Brain microvascular endothelial cell (primary cell): ENCODE measurements at places on chromosomes 11 and 22.

- no peak for DNase-seq
Measured at GRCh38 chr11:132147464-132147863, 777.0 kb downstream of the NTM start.

DNA sequence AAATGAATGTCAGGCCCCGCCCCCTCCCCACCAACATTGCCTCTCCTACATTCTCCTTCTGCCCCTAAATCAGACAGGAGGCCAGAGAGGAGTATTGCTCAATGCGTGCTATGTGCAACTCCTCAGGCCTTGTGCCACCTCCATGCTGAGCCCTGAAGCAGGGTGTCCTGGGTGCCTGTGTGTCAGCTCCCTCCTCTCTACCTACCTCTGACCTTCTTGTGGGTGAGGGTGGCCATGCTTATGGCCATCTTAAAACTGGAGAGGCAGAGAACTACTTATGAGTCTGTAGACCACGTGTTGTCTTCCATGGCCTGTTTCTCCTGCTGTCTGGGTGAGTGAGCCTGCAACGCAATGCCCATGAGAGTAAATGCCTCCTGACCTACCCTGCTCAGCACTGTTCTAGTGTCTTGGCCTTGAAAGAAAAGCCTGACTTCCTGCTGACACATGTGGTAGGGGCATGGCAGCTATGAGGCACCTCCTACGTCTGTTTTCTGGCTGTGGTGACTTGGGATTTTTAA is 10.5 kb downstream of the MCAM start:
- peak; percentile 30 for DNase-seq

- no peak for DNase-seq
Measured at GRCh38 chr22:45908961-45909360, 68.0 kb downstream of the WNT7B start.

GRCh38 chr22:46297151-46297812 is 612 bp downstream of the GTSE1 start:
- DNase-seq = peak; percentile 20

DNA sequence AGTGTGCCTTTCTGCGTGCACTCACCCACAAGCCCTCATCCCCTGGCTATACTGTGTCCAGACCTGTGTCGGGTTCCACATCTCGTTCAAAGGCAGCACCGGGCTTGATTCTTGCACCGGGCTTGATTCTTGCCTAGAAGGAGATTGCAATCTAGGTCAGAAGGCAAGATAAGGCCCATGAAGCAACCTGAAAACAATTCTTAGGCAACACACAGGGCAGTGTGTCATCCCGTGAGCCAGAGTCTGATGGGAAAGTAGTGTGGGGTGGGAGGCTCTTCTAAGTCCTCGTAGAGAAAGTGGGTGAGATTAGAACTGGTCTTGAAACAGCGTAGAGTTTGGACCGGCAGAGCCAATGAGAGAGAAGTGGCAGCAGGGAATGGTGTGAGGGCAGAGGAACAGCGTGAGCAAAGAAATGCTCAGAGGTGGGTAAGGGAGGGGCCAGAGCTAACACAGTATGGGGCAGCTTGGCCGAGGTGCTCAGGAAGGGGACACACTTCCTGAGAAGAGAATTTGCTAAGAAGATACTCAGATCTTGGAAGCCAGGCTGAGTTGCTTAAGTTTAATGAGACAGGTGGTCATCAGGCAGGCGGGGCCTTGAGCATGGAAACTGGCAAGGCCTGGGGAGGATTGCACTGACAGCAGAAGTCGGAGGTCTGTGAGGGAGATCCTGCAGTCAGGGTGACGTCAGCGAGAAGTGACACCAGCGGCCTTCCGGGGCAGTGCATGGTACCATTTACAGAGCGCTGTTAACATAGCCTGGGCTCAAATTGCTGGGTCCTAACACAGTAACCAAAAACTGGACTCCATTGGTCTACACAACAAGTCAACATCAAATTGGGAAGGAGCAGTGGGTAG is 40.7 kb upstream of the DKK3 start:
- DNase-seq = peak; percentile 41

DNA sequence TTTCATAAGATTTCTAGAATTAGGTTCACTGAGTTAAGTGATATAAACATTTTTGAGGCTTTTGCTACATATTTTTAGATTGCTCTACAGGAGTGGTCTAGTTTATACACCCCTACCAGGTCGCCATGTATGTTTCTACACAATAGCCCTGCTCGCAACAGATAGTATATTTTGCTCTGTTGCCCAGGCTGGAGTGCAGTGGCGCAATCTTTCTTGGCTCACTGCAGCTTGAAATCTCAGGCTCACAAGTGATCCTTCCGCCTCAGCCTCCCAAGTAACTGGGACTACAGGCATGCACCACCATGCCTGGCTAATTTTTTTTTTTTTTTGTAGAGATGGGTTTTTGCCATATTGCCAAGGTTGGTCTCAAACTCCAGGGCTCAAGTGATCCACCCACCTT is 10.4 kb downstream of the ZNRF3 start:
- no peak for DNase-seq

DNA sequence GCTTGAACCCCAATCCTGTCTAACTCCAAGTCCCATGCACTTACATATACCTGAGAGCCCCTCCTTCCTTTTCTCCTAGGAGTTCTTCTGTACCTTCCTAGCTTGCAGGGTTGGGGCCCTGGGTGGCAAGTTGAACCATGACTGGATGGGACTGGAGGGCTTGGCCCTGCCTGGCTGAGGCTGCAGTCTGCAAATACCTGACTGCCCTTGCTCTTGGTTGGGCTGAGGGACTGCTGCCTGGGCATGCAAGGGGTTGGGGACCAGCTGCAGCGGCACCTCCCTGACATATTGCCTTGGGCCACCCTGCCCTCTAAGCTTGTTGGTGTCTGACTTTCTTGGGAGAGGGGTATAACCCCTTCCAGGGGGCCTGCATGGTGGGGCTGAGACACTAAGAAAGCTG is 9.8 kb upstream of the SLC39A13 start:
- no peak for DNase-seq

DNA sequence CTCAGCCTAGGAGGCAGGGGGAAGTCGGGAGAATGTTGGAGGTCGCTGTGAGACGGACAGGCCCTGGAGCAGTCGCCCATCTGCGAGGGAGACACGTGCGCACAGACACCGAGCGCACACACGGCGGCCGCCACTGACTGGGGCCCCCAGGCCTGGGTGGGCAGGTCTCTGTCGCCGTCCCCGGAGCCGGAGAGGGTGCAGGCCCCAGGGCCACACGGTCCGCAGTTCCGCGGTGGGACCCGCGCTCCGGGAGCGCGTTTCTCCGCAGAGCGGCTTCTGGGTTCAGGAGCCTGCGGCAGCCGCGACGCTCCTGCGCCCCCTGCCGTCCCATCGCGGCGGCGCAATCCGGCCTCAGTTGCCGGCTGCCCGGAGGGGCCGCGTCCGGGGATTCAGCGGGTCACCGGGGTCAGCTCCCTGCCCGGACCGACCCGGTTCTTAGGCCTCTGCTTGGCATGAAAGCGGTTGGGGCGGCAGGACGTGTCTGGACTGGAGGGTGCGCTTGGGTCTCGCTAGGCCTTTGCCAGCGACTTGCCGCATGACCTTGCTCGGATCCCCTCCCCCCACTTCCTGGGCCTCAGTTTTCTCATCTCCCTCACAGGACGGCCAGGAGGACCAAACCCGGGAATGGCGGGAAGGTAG is 31.2 kb downstream of the PDE2A start:
- no peak for DNase-seq

GRCh38 chr11:72271980-72272379 is 28.0 kb upstream of the PHOX2A start:
- no peak for DNase-seq

- no peak for DNase-seq
Measured at GRCh38 chr11:50412832-50413231, 380.2 kb downstream of the OR4C45 start.

GRCh38 chr11:9616042-9616675 is 42.7 kb downstream of the WEE1 start:
- DNase-seq = peak; percentile 30

DNA sequence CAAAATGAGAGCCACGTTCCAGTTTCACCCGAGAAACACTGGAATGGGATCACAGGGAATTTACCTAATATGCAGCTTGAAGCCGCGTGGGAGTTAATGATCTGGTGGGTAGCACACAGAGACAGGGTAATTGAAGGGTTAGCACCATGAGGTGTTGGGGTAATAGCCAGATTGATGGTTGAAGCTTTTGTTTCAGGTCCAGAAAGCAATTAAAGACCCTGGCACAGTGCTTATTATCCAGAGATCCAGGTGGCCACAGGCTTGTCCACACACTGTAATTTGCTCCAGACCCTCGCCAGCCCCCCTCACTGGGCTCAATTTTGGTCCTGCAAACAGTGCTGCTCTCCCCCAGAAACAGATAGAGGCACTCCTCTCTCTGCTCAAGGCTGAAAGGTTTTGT is 282.5 kb upstream of the ISX start:
- no peak for DNase-seq

DNA sequence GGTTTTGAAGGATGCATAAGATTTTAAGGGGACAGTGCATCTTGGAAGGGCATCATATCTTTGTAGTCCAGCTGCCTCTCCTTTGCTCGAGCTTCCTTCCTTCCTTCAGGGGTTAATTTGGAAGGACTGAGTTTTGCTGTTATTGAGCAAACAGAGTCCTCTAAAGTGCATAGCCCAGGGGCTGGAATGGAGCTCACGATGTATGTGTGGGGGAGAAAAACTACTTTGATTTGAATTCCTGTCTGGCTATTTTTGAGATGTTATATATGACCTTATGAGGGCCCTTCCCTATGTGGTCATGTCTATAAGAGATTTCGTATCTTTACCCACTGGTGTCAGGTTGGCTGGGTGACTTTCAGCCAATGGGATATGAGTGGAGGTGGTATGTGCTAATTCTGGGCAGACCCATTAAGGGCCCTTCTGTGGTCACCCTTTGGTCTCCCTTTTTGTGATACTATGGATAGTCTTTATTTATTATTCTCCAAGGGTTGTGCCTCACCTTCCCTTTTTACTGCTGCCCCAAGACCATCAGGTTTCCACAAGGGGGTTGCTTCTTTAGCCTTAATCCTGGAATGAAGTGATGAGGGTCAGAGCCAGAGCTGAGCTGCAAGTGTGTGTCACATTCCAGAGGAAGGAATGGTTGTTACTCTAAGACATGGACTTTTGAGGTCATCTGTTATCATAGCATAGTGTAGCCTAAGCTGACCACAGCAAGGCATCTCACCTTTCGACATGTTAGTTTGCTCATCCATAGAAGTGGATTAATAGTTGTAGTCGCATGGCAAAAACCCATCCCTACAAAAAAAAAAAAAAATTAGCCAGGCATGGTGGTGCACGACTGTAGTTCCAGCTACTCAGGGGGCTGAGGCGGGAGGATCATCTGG is 54.6 kb downstream of the LRRC74B start:
- no peak for DNase-seq

DNA sequence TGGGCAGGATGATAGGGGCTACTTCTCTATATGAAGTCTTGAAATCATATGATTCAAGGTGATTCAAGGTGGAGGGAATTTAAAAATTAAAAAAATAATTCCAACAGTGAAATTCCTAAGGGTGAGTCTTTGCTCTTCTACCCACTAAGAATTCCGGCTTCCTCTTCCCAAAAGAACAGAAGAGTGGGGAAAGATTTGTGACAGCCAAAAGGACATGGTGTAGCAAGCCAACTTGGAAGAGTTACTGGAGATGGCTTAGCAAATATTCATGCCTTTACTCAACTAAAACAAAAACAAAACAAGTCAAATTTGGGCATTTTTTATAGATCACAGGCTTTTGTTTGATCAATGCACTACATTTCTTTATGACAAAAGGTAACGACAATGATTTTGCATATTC is 12.3 kb downstream of the ZBED5 start:
- DNase-seq = no peak

GRCh38 chr11:112777283-112777751 is 183.9 kb upstream of the NCAM1 start:
- no peak for DNase-seq

- no peak for DNase-seq
Measured at GRCh38 chr11:94494126-94494680, 419 bp downstream of the ANKRD49 start.

- DNase-seq = no peak
Measured at GRCh38 chr22:30755759-30756124, 61.1 kb downstream of the OSBP2 start.

- no peak for DNase-seq
Measured at GRCh38 chr22:39663751-39664150, 93.2 kb downstream of the CACNA1I start.

GRCh38 chr11:79062814-79063762 is 377.7 kb downstream of the TENM4 start:
- DNase-seq = peak; percentile 42

DNA sequence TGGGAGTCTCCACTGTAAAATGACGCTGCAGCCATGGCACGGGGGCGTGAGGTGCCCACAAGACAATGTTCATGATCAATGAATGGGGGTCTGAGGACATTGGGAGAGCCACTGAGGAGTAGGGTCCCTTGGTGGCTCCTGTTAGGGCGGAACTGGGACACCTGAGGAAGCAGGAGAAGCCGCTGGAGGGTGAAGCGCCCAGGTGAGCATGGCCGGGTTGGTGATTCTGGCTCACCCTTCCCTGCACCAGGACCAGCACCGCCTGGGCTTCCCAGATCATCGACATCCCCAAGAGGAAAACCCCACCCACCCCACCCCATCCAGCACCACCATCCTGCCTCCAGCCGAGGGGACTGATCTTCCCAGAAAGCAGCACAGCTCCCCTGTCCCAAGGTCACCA is 30.6 kb downstream of the SHANK2 start:
- DNase-seq = no peak

- DNase-seq = no peak
Measured at GRCh38 chr11:9739123-9739900, 75.4 kb downstream of the SWAP70 start.

GRCh38 chr11:114064216-114064615 is 4.7 kb downstream of the ZBTB16 start:
- DNase-seq = no peak

- DNase-seq = no peak
Measured at GRCh38 chr11:115117956-115118493, 386.2 kb downstream of the CADM1 start.

GRCh38 chr11:61254403-61255025 is 13.5 kb downstream of the PGA5 start:
- DNase-seq = peak; percentile 46

GRCh38 chr11:73281201-73281741 is 9.1 kb downstream of the P2RY6 start:
- no peak for DNase-seq

GRCh38 chr11:57598831-57599155 is 1.3 kb downstream of the SERPING1 start:
- peak; percentile 36 for DNase-seq

GRCh38 chr11:56841210-56841810 is 92.8 kb upstream of the OR9G4 start:
- DNase-seq = peak; percentile 64

GRCh38 chr11:6755303-6755952 is 16.3 kb downstream of the OR2AG2 start:
- DNase-seq = peak; percentile 43

DNA sequence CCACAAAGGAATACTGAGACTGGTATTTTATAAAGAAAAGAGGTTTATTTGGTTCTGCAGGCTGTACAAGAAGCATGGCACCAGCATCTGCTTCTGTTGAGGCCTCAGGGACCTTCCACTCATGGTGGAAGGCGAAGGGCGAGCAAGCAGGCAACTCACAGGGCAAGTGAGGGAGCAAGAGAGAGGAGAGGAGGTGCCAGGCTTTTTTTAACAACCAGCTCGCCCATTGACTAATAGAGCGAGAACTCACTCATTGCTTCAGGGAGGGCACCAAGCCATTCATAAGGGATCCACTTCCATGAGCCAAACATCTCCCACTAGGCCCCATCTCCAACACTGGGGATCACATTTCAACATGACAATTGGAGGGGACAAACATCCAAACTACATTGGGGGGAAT is 1.2 kb downstream of the PTS start:
- DNase-seq = no peak
